ENCODE measurements at places on chromosomes 6 and 20.

GRCh38 chr6:121816906-121817540 is 381.6 kb downstream of the GJA1 start:
- no peak for DNase-seq

- no peak for DNase-seq
These were observed 476.8 kb upstream of the AGPAT4 start for GRCh38 chr6:161750686-161751085.

- DNase-seq, result no peak
These were observed 245.2 kb downstream of the CDH26 start for GRCh38 chr20:60203451-60203850.

GRCh38 chr20:38209054-38209675 is 44.1 kb upstream of the TGM2 start:
- DNase-seq, result no peak

DNA sequence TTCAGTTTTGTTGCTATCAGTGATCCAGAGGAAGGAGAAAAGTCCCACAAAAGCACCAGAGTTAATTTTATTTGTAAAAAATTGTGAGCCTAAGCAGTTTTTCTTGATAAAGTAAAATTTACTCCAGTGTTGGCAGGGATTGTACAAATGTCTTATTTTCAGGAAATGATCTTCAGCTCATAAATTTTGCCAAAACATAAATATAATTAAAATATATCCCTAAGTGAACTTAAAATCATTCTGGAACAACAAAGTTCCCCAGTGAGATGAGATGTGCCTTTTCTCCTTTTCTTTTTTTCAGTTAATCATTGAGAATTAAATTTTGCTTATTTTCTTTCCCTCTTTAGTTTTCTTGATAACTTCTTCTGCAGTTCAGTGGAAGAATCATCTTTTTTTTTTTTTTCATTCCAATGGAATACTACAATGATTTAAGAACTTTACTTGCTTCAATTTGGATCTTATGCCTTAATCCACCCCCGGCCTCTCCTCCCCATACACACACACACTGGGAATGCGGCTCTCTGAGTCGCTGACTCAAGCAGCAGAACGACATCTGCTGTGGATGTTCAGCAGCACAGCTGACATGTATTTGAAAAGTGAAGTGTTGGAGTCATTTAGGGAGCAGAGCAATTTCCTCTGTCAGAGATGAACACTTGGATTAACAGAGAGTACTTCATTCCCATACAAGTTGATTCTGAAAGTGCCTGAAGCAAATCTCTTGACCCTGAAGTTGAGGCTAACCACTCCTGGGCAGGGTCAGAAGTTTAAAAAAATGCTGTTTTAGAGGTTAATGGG is 27.7 kb upstream of the LAMA4 start:
- no peak for DNase-seq

GRCh38 chr20:53547664-53548239 is 45.9 kb downstream of the ZNF217 start:
- peak; percentile 53 for DNase-seq

DNA sequence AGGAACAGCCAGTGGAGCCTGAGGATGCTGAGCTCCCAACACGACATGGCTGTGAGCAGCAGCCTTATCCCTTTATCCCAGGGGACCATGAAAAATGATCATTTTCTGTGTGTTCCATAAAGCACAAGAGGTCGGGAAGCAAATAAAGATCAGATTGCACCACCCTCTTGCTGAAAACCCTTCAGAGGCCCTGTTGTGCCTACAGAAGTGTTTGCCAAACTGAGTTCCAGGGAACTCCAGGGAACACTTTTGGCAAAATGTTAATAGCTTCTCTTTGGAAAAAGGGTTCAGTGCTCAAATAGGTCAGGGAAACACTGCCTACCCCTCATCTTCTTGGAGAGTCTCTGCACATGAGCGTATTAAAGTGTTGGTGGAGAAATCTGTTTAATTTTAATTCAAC is 24.4 kb downstream of the ARMC2 start:
- DNase-seq, result no peak

DNA sequence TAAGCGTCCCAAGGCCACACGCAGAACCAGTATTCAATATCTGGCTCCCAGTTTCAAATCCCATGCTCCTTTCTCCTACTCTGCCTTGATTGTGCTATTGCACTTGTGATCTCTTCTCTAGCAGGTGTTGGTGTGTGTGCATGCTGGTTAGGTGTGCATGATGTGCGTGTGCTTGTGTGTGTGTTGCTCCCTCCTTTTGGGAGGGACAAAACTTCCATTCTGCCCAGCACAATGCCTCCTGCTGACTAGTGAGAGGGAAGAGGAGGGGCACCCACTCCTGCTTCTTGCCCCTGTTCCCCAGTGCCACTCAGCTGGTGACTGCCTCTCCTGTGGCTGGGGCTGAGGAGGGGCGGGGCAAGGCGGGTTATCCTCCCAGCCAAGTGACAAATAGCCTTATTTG is 19.7 kb downstream of the CD40 start:
- no peak for DNase-seq

- no peak for DNase-seq
These were observed 29.7 kb downstream of the PTPRT start for GRCh38 chr20:43159994-43160393.
